ENCODE measurements at places on chromosomes 6 and 20.
A peak's percentile ranks its signal among the peaks of the same experiment; 100 is the strongest.

GRCh38 chr6:43325876-43326275, 17.2 kb upstream of the CRIP3 start:
- no peak for DNase-seq

DNA sequence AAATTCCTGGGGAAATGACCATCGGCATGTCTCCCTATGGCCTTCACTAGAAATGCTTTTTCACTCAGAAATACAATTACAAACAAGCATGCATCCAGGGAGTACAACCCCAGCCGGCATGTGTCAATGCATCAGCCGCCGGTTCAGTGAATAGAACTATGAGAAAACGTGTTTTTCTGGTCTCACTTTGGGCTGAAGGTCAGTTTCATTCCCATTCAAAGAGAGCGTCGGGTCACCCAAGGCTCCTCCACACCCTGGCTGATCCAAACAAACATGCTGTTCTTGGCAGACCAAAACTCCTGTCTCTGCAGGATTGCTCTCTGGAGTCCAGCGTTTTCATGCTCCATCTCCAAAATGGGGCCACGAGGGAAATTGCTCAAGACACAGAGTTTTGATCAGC, 35.5 kb upstream of the NXT1 start:
- DNase-seq: no peak

- DNase-seq: no peak
Measured at GRCh38 chr20:40646361-40646760, 42.7 kb downstream of the MAFB start.

- no peak for DNase-seq
Measured at GRCh38 chr6:111576291-111576690, 29.4 kb downstream of the TRAF3IP2 start.

DNA sequence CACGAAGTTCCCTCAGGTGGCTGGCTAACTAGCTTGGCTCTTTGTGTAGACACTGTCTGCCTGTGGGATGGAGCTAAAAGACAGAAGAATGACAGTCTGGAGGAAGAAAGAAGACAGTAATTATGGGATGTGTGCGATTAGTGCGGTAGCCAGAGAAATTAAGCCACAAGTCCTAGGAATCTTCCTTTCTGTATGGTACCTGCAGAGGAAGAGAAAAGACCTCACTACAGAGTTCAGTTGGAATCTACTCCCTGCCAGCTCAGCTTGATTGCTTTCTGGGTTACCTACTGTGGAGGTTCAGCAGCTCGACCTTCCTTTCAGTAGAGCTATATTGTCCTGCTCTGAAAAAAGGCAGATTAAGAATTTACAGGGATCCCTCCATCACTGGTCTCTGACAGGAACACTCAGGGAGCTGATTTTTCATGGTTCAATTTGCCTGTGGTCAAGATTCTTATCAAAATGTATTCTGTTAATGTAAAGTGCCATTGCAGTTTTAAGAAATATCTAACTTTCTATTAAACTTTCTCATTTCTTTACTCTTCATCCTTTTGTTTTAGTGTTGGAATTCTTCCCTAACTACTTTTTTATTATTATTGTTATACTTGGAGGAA, 187.2 kb downstream of the CENPW start:
- no peak for DNase-seq

GRCh38 chr20:19806806-19807190, 48.7 kb downstream of the RIN2 start:
- no peak for DNase-seq

GRCh38 chr6:138485005-138485545, 14.2 kb downstream of the NHSL1 start:
- no peak for DNase-seq

- no peak for DNase-seq
Measured at GRCh38 chr6:17672064-17672718, 34.5 kb downstream of the NUP153 start.

- no peak for DNase-seq
Measured at GRCh38 chr20:64244870-64245603, 10.5 kb upstream of the PCMTD2 start.

DNA sequence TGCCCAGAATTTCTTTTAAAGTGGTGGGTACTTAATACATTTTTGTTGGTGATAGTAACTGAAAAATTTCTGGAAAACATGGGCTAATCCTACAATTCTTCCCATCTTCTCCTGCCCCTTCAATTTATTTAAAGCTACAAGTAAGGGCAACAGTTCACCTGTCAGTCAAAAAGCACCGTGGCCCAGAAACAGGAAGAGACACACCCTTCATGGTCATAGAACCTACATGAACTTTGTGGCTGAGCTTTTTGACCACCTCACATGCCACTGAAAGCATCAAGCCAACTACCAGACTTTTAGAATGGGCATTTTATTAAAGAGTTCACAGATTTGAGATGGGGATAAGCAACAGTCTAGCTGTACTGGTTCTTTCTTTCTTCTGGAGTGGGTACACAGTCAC, 201.1 kb upstream of the CNR1 start:
- no peak for DNase-seq

DNA sequence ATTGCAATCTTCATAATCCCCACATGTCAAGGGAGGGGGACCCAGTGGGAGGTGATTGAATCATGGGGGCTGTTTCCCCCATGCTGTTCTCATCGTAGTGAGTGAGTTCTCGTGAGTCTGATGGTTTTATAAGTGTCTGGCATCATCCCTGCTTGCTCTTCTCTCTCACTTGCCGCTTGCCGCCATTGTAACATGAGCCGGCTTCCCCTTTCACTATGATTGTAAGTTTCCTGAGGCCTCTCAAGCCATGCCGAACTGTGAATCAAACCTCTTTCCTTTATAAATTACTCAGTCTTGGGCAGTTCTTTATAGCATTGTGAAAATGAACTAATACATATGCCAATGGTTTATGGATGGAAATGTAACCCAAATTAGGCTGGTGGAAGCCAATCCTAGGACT, 109.4 kb upstream of the AKAP12 start:
- DNase-seq: no peak

GRCh38 chr20:58762120-58762519, 69.5 kb downstream of the NPEPL1 start:
- no peak for DNase-seq

GRCh38 chr6:69162811-69163210, 527.7 kb downstream of the ADGRB3 start:
- DNase-seq: no peak

DNA sequence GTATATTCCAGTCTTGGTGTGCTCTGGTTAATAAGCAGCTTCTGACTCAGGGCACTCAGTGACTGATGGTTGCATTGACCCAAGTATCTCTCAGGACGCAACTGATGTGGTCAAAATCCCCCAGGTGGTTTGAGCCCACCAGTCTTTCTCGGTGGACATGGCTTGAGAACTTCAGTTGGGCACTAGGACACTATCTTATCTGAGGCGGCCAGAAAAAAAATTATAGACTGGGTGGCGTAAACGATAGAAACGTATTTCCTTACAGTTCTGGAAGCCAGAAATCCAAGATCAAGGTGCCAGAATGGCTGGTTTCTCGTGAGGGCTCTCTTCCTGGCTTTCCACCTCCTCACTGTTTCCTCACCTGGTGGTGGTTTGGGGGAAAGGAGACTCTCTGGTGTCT, 52.2 kb downstream of the PPP1R16B start:
- no peak for DNase-seq

DNA sequence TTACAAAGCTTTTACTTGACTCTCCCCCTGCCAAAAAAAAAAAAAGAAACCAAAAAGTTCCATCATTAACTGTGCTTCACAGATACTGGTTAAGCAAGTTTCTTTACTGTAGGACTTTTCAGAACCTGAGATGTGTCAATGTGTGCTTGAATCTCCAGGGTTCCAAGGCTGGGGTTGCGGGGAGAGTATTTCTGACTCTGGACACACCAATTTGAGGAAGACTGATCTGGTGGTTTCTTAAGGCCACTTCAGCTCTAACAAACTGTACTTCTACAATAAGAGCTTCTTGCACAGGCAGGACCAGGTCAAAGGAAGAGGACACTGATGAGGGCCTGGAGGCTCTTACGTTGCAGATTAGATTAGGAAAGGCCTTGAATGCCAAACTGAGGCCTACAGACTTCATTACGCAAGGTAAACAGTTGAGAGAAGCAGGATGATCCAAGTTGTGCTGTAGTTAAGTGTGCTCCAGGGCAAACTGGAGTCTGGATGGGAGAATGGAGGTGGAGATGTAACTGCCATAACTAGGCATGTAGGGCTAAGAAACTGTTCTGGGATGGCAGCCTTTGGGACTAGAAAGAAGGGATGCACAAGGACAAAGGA, 24.4 kb downstream of the COMMD7 start:
- no peak for DNase-seq

DNA sequence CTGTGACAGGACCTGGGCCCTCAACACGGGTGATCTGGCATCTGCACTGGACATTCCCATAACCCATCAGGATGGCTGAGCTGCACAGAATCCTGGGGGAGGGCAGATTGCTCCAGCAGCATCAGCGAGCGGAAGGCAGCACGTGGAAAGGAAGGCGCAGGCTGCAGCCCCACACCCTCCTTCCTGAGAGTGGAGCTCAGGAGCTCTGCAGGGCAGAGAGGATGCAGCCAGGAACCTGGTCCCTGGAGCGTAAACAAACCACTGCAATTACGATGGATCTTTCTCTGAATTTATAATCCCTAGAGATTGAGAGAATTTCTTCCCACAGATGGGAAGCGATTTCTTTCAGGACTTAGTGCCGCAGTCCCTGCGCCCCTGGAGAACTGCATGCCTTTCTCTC, 39.7 kb upstream of the EMILIN3 start:
- no peak for DNase-seq

GRCh38 chr20:7703551-7703961, 236.7 kb downstream of the HAO1 start:
- no peak for DNase-seq

DNA sequence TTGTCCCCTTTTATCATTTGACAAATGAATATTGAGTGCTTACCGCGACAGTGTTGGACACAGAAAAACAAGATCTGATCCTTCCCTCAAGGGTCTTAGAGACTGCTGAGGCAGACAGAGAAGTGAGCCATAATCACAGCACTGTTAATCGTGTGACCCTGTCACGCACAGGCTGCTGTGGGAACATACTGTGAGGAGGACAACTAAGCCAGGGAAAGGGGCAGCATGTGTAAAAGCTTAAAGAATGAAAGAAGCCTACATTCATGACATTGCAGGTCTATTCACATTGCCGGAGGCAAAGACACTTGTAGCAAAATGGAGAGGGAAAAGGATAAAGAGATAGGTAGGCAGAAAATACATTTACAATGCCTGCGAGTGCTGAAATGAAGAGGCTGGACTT, 32.7 kb downstream of the TRDN start:
- DNase-seq: no peak

- no peak for DNase-seq
Measured at GRCh38 chr20:19026901-19027644, 185.4 kb upstream of the SLC24A3 start.

GRCh38 chr6:143961886-143962878, 45.9 kb downstream of the PLAGL1 start:
- DNase-seq: no peak

- no peak for DNase-seq
Measured at GRCh38 chr6:86856937-86857563, 80.3 kb upstream of the HTR1E start.

GRCh38 chr6:21064756-21065340, 528.7 kb upstream of the SOX4 start:
- DNase-seq: no peak

DNA sequence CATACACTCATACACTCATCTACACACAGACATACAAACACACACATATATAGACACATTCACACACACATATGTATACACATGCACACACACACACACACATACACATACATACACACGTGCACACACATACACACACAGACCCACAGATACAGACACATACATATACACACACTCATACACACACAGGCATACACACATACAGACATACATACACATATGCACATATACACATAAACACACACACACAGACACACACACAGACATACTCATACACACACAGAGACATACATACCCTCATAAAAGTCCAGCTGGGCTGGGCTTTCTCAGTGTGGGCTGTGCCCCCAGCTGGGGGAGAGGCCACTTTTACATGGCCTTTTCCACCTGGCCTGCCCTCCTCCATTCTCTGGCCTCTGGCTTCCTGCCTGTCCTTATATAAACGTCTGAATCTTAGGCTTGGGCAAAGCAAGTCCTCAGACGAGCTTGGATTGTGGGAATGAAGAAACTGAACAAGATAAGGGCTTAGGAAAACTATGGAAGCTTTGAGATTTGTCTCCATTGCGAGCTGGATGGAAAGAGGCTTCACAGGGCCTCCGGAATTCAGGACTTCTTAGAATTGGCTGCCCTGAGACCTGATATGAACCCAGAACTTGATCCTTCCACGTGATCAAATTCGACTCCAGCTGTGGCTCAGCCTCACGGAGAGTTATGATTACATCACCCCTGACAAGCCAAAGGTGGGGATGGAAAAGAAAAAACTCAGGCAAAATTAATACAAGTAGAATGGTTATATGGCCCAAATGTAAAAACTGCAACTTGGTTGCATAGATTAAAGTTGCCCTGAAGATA, 22.5 kb upstream of the CST3 start:
- DNase-seq: no peak

- no peak for DNase-seq
Measured at GRCh38 chr20:17732907-17733521, 33.2 kb downstream of the BANF2 start.

- DNase-seq: no peak
Measured at GRCh38 chr6:69915346-69915745, 49.0 kb downstream of the COL19A1 start.

GRCh38 chr6:145309842-145310535, 425.3 kb downstream of the EPM2A start:
- no peak for DNase-seq

DNA sequence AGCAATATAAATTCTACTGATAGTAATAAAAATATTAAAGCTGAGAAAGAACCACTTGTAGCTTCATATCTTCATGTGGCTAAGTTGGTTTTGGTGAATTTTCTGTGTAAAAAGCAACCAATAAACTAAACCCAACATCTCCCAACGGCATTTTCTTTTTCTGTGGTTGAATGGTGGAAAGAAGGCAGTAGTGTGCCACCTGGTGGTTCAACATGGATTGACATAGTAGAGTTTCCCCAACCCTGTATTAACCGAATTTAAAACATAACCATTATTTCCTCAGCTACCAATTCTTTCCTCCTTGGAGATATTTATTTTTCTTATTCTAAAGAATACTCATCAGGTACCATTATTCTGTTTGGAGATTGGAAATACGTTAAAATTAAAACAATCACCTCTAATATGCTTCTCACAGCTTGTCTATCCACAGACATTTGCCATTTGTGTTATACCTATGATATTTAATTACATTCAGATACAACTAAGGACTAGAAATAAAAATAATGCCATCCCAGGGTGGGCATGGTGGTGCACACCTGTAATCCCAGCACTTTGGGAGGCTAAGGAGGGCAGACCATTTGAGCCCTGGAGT, 117.1 kb upstream of the EEF1E1 start:
- peak; percentile 16 for DNase-seq

- no peak for DNase-seq
Measured at GRCh38 chr20:40274912-40275533, 414.0 kb downstream of the MAFB start.

GRCh38 chr6:55141611-55142010, 32.7 kb upstream of the HCRTR2 start:
- no peak for DNase-seq
